CD4-positive, alpha-beta T cell treated with Interleukin-6 at 100 ng/mL for 8 hours (primary cell): ENCODE measurements at places on chromosomes 6 and 20.

DNA sequence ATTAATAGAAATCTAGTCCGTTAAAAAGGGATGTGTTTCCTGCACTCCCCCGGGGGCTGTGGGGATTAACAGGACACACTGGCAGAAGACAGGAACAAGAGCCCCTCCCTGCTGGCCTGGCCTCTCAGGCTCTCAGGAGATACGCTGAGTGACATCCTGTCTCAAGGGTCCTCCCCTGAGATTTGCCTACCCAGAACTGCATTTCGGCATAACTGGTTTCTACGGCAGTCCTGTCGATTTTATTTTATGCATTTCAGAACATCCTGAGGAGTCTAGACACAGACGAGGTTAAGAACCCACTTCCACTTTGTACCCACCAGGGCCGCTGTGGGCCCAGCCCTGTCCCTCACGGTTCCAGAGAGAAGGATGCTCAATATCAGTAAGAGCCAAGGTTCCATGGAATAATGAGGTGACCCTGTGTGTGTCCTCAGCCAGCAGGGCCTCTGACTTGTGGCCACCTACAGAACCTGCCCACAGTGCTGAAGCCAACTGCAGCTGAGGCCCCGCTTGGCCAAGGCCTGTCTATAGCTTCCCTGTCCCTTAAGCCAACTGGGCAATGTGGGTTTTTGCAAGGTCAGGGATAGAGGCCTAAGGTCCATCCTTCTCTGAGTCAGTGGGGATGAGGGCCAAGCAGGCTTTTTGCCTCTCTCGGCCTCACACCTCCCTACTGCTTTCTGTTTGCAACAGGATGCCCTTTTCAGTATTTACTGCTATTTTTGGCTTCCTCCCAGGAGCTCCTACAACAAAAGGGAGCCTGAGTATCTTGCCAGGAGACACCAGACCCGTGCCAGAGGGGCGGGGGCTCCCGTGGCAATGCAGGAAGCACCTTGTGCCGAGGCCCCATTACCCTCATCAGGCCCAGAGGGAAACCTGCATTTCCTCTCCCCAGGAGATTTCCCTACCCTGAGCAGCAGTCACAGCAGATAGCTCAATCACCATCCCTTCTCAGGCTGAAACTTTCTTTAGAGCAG lies 14.7 kb downstream of the UQCC2 start:
- peak; percentile 42 for DNase-seq

DNA sequence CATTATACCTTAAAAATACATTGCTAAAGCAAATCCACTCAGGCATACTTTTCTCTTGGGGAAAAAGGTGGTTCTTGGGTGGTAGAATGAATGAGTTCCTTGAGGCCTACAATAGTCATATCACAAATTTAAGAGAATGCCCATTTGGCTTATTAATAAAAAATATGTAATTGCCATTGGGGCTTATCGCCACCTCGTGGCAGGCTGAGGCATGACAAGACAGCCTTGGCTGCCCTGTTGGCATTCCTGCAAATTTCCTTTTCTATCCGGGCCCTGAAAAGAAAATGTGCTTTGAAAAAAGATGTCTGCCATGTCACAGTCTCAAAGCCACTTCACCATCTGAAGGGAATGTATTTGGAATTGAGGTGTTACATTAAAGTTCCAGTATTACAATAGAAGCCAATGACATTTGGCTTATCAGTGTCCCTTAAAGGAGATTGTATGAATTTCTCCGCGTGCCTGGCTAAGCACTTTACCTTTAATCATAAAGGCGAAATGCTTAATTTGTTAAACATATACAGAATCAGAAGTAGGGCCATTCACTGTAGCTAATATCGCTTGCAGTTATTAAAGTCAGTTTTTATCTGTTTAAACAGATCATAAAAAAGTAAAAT lies 188.3 kb upstream of the ZFP64 start:
- peak; percentile 11 for DNase-seq

DNA sequence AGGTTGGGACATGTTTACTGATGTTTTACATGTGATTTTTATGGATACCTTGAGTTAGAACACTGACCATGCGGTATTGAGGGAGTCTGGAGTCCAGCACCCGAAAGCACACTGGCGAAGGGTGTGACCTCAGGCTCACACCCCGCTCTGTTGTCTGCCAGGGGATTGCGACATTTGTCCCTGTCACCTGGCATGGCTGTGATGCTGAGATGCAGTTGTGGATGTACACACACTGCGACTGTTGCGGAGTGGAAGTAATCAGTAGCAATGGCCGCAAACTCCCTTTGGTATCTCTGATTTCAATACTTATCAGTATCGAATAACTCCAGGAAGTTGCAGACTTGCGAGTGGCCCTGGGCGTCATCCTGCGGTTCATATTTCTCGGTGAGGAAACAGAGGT lies 43.2 kb downstream of the CDH4 start:
- no peak for DNase-seq

GRCh38 chr20:48826069-48826468 lies 1.7 kb downstream of the PREX1 start:
- DNase-seq: no peak

DNA sequence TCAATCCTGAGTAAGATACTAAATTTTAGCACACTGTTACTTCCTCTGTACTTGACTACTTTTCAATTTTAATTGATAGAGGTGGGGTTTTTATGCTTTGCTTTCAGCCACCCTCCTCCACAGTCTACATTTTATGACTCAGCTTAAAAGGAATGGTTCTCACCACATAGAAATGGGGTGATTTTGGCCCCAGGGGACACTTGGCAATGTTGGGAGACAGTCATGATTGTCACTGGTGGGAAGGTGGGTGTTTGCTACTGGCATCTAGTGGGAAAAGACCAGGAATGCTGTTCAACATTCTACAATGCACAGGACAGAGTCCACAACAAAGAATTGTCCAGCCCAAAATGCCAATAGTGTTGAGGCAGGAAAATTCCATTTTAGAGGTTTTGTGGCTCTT lies 71.3 kb downstream of the PCSK2 start:
- no peak for DNase-seq

- DNase-seq: no peak
Observed at GRCh38 chr20:48777005-48777404, 50.8 kb downstream of the PREX1 start.

GRCh38 chr6:10730254-10730653 lies 7.4 kb downstream of the TMEM14C start:
- no peak for DNase-seq

DNA sequence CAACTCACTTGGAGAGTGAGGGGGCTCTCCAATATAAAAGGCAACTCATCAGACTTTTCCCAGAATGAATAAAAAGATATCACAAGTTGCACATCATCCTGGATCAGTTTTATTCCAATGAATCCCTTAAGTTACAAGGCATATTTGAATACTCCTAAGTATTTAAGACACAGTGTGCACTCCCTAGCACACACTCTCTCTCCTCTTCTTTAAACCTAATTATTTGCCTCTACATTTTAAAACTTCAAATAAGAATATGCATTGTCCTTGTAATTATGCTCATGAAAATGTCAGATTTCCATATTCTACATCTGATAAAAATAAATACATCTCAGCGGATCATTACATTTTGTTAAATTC lies 273.6 kb downstream of the ADGB start:
- no peak for DNase-seq

GRCh38 chr6:165774903-165775601 lies 112.0 kb upstream of the PDE10A start:
- DNase-seq: no peak
